ENCODE measurements at places on chromosomes 7 and 10. TPM values are rescaled to one million over a fixed set of nuclear protein-coding genes. Genes with fewer than 3 reads are reported as not detected.

DNA sequence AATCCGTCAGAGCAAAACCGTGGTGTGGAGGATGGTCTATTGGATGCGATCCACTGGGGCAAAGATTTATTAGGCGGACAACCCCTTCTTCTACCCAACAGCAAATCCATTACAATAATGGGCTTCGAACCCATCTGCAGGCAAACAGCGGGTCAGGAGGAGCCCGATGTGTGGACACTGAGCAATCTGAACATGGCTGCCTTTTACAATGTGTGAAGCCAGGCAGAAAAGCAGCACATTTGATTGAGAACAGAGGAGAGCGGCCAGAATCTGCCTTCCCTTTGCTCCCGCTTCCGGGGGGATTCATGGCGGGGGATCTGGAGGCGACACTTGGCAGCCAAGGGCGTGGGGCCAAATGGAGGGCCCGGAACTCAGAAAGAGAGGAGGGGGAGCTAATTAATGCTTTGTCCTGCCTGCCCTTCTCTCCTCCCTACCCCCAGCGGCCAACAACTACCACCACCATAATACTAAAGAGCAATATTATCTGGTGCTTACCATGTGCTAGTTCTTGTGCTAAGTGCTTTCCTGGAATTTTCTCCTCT lies 133.0 kb downstream of the EMX2 start:
- no peaks in the 10 kb centered on the region for H3K36me3 ChIP-seq
- no peak overlapping the region for H3K27ac ChIP-seq
- DNase-seq, result no peak

The ZPBP gene
- total RNA-seq, result not detected

- H3K36me3 ChIP-seq, result peaks cover 42% of the 10 kb centered on the region
- no peaks in the 10 kb centered on the region for H3K27me3 ChIP-seq
- 0 out of 2 replicates have a peak overlapping the region, but pooled peaks have one; percentile 16 for H3K4me3 ChIP-seq
- peaks cover 24% of the 10 kb centered on the region for H3K4me1 ChIP-seq
- DNase-seq, result no peak
- peak overlapping the region; percentile 71 for H3K27ac ChIP-seq
Measured at GRCh38 chr7:137879357-137880158, 32.8 kb upstream of the DGKI start.

The CDK14 gene
- total RNA-seq, result 48.8 TPM

DNA sequence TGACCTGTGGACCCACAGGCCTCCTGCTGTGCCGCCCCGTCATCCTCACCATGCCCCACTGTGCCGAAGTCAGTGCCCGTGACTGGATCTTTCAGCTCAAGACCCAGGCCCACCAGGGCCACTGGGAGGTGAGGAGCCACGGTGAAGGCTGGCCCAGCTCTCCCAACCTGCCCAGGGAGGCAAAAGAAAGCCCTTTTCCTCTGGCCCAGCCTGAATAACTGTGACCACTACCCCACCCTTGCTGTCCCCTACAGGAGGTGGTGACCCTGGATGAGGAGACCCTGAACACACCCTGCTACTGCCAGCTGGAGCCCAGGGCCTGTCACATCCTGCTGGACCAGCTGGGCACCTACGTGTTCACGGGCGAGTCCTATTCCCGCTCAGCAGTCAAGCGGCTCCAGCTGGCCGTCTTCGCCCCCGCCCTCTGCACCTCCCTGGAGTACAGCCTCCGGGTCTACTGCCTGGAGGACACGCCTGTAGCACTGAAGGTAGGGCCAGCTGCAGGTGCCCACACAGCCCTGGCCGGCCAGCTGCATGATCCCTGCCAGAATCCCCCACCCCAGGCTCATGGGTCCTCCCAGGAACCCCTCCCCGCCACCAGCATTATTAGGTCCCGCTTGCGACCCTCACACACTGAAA lies 25.5 kb upstream of the SLC29A3 start:
- H3K4me1 ChIP-seq, result no peaks in the 10 kb centered on the region
- peaks cover 31% of the 10 kb centered on the region for H3K36me3 ChIP-seq
- H3K27ac ChIP-seq, result no peak overlapping the region
- H3K27me3 ChIP-seq, result no peaks in the 10 kb centered on the region
- DNase-seq, result no peak
- no peak overlapping the region for H3K4me3 ChIP-seq

The STEAP1B gene
- 8.7 TPM for total RNA-seq

The SLC13A1 gene
- total RNA-seq, result not detected

The DLX5 gene
- total RNA-seq, result not detected

GRCh38 chr10:70381471-70382421 lies 679 bp downstream of the LRRC20 start:
- no peaks in the 10 kb centered on the region for H3K36me3 ChIP-seq
- H3K4me1 ChIP-seq, result no peaks in the 10 kb centered on the region
- H3K4me3 ChIP-seq, result peak overlapping the region; percentile 82
- H3K27ac ChIP-seq, result peak overlapping the region; percentile 43
- DNase-seq, result peak; percentile 89
- no peaks in the 10 kb centered on the region for H3K27me3 ChIP-seq

GRCh38 chr7:132247995-132248618 lies 328.2 kb downstream of the PLXNA4 start:
- no peak for DNase-seq
- no peak overlapping the region for H3K27ac ChIP-seq
- no peaks in the 10 kb centered on the region for H3K27me3 ChIP-seq
- no peak overlapping the region for H3K4me3 ChIP-seq
- no peaks in the 10 kb centered on the region for H3K36me3 ChIP-seq
- H3K4me1 ChIP-seq, result peaks cover 17% of the 10 kb centered on the region

DNA sequence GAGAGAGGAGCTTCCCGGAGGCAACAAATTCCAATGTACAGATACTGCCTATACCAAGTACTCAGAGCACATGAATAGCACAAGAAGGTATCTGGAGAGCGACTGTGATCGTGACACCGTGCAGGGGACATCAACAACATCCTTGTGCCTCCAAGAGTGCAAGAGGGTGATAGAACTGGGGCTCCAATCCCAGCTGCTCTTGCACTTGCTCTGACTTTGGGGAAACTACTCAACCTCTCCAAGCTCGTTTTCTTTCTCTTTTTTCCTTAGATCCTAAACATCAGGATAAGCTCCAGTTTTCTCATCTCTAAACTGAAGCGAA lies 12.1 kb downstream of the RFC2 start:
- H3K36me3 ChIP-seq, result peaks cover 78% of the 10 kb centered on the region
- H3K4me3 ChIP-seq, result no peak overlapping the region
- H3K27me3 ChIP-seq, result no peaks in the 10 kb centered on the region
- no peaks in the 10 kb centered on the region for H3K4me1 ChIP-seq

DNA sequence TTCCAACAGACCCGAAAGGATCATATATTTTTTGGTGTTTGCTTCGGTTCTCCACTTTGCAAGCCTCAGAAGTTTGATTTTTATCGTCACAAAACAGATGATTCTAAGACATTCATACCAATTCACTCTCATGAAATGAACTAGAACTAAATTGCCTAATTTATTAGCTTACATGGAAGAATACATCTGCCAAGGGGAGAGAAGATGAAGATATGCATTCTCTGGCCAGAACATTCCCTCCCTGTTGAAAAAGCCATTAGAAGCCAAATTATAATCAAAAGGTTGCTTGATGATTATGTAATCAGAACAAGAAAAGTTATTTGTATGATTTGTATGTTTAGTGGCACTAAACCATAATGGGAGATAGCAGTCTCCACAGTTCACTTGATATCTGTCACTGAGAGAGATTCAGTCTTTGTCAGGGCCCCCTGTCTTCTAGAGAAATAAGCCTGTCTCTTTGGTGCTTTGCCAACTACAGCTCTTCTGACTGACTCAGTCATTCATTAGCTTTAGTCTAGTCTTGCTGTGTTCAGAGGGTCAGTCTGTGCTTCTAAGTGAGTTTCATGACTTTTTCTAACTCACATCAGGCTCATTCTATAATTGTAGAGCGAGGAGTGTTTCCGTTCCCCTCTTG lies 95.3 kb upstream of the GNAI1 start:
- H3K36me3 ChIP-seq, result no peaks in the 10 kb centered on the region
- DNase-seq, result no peak
- no peak overlapping the region for H3K27ac ChIP-seq
- H3K27me3 ChIP-seq, result no peaks in the 10 kb centered on the region
- no peaks in the 10 kb centered on the region for H3K4me1 ChIP-seq

- no peaks in the 10 kb centered on the region for H3K36me3 ChIP-seq
- H3K4me1 ChIP-seq, result no peaks in the 10 kb centered on the region
- no peak overlapping the region for H3K4me3 ChIP-seq
- DNase-seq, result no peak
- no peaks in the 10 kb centered on the region for H3K27me3 ChIP-seq
- no peak overlapping the region for H3K27ac ChIP-seq
Measured at GRCh38 chr7:148623586-148624282, 33.2 kb downstream of the C7orf33 start.

- no peak for DNase-seq
- no peak overlapping the region for H3K27ac ChIP-seq
- H3K27me3 ChIP-seq, result no peaks in the 10 kb centered on the region
- H3K4me3 ChIP-seq, result no peak overlapping the region
- peaks cover 12% of the 10 kb centered on the region for H3K4me1 ChIP-seq
Measured at GRCh38 chr7:128435327-128435686, 20.4 kb upstream of the HILPDA start.

The OPALIN gene
- not detected for total RNA-seq

The IFT22 gene
- total RNA-seq, result 17.7 TPM

DNA sequence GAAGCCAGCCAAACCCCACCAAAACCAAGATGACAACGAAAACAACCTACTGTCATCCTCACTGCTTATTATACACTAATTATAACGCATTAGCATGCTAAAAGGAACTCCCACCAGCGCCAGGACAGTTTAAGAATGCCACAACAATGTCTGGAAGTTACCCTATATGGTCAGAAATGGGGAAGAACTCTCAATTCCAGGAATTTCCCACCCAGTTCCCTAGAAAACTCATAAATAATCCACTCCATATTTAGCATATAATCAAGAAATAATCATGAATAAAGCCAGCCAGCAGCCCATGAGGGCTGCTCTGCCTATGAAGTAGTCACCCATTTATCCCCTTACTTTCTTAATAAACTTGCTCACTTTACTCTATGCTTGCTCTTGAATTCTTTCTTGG lies 20.8 kb downstream of the MICU1 start:
- H3K27ac ChIP-seq, result no peak overlapping the region
- H3K4me1 ChIP-seq, result peaks cover 3% of the 10 kb centered on the region
- no peak for DNase-seq

DNA sequence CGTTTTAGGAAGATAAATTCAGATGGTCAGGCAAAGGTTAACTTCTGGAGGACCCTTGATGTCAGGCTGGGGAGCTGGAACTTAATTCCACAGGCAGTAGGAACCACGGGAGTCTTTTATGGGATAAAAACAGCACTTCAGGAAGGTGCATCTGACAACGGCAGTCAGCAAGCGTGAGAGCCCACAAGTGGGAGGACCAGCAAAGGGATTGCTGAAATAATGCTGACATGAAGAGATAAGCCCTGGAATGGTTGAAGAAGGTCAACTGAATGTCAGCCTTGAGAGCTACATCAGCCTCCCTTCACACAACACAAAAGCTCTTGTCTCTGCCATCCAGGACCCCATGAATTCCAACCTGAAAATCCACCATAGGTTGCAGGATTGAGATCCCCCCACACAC lies 138.8 kb downstream of the SORCS1 start:
- no peaks in the 10 kb centered on the region for H3K27me3 ChIP-seq
- H3K27ac ChIP-seq, result no peak overlapping the region
- no peak overlapping the region for H3K4me3 ChIP-seq
- DNase-seq, result no peak
- no peaks in the 10 kb centered on the region for H3K36me3 ChIP-seq

GRCh38 chr7:45992826-45993225 lies 71.8 kb upstream of the IGFBP3 start:
- H3K36me3 ChIP-seq, result no peaks in the 10 kb centered on the region
- H3K27me3 ChIP-seq, result no peaks in the 10 kb centered on the region
- no peak overlapping the region for H3K27ac ChIP-seq
- no peak overlapping the region for H3K4me3 ChIP-seq
- no peaks in the 10 kb centered on the region for H3K4me1 ChIP-seq

DNA sequence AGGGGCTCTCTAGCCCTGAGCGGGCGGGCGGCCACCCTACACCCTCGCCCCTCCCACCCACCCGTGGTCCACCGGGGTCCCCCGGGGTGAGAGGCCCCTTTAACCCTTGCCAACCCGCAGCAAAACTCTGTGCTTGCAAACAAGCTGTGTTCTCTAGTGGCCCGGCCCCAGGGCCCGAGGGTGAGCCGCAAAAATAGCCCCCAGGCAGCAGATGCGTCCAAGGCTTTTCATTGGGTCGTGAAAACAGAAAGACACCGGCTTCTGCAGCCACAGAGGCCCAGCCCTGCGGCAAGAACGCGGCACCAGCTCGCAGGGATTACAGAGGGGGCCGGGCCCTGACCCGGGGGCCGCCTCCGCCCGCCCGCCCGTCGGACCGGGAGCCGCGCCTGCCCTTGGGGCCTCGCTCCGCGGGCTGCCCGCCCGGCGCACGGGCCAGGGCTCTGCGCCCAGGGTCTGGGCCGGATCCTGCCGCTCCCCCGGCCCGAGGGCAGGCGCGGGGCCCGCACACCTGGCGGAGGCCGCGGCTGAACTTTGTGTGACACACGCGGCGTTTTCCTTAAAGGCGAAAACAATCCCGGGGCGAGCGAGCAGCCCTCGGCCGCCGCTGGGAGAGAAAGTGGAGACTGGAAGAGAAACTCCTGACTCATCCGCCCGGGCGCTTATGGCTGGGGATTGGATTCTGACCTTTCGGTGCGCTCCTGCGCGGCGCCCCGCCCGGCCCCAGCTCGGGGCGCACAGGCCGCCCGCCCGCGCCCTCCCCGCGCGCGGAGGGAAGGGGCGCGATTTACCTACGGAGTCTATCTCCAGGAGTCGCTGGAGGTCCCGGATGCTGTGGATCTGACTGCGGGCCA lies 2.8 kb downstream of the PDGFA start:
- DNase-seq, result no peak
- H3K4me1 ChIP-seq, result peaks cover 25% of the 10 kb centered on the region
- H3K27me3 ChIP-seq, result peaks cover 15% of the 10 kb centered on the region
- peak overlapping the region; percentile 48 for H3K4me3 ChIP-seq
- no peaks in the 10 kb centered on the region for H3K36me3 ChIP-seq

- DNase-seq, result no peak
- no peaks in the 10 kb centered on the region for H3K36me3 ChIP-seq
- H3K27me3 ChIP-seq, result no peaks in the 10 kb centered on the region
- H3K4me1 ChIP-seq, result no peaks in the 10 kb centered on the region
Measured at GRCh38 chr7:14071045-14071444, 81.6 kb upstream of the ETV1 start.

DNA sequence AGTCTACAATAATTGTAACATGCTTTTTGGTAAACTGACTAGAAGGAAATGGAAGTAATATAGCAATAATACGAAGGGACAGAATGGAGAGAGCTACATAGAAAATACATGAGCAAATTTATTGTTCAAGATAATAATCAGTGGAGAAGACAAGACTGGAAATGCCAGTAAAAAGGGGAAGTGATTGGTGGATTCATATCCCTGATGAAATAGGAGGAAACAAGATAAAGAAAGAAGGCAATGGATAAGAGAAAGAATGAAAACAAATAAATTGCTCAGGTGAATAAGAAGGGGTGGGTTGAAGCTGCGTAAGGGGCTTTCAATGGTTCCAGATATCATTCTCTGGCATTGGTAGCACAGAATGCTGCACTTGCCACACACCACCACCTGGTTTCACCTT lies 135.9 kb downstream of the LRRN3 start:
- no peak for DNase-seq
- H3K27me3 ChIP-seq, result no peaks in the 10 kb centered on the region
- H3K27ac ChIP-seq, result no peak overlapping the region
- no peak overlapping the region for H3K4me3 ChIP-seq
- H3K36me3 ChIP-seq, result no peaks in the 10 kb centered on the region

Data from H1 (cell line).